ENCODE measurements at places on chromosomes 5 and 9.
A peak's percentile ranks its signal among the peaks of the same experiment; 100 is the strongest.

- no peak for DNase-seq
These were observed 50.7 kb upstream of the KCNMB1 start for GRCh38 chr5:170439944-170440269.

GRCh38 chr9:33858423-33858822, 41.5 kb downstream of the UBE2R2 start:
- no peak for DNase-seq

GRCh38 chr9:128771094-128771721, 519 bp downstream of the ZER1 start:
- no peak for DNase-seq

GRCh38 chr5:37184748-37185364, 64.3 kb downstream of the CPLANE1 start:
- no peak for DNase-seq

GRCh38 chr5:154365823-154366222, 80.0 kb upstream of the SAP30L start:
- DNase-seq, result no peak

GRCh38 chr5:137838976-137839375, 28.7 kb upstream of the MYOT start:
- DNase-seq, result no peak

- DNase-seq, result no peak
These were observed 75.1 kb upstream of the FBN2 start for GRCh38 chr5:128613128-128613527.

DNA sequence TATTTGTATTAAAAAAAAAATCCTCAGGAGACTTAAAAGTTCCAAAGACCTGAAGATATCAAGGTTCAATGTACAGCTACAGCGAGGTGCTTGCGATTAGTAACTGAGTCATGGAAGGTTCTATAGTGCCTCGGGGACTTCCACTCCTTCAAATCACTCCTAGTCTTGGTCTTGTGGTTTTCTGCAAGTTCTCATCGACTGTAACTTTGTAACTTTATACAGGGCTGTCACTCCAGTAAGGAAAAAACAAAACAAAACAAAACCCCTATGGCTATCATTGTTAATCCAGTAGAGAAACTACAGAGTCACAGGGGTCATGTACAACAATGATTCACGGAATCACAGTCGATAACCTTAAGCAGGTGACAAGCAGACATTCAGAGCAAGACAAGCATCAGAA, 39.8 kb upstream of the SELENOP start:
- no peak for DNase-seq

GRCh38 chr9:6219981-6220380, 4.4 kb downstream of the IL33 start:
- DNase-seq, result peak; percentile 50

DNA sequence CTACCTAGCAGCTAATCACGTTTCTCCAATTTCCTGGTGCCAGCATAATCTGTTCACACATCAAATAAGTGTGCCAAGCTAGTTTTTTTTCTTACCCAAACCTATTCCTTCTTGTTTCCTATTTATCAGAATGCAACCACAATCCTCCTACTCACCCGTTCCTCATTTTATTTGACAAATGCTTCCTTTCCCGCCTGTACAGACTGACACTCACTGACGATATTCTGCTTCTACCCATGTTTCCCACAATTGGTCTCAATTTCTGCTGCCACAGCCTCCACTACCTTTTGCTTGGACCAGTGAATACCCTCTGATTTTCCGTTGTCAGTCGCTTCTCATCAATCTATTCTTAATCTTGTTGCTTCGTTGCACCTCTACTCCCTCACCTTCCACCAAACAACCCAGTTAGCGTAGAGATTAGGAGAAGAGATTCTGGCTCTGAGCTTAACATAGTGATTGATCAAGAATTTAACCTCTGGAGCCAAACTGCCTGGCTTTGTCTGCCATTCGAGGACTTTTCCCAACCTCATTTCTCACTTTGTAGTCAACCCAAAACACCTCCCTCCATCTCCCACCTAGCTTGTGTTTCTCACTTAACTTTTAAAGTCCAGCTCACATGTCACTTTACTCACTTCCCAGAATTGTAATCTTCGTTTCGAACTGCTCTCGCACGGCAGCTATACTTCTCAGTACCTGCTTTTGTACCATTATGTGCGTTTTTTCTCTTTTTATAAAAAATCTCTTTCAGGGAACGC, 729 bp upstream of the TMEM38B start:
- DNase-seq, result no peak

GRCh38 chr5:32539981-32540845, 45.1 kb upstream of the SUB1 start:
- no peak for DNase-seq

- DNase-seq, result no peak
These were observed 33.0 kb downstream of the ELOVL7 start for GRCh38 chr5:60811105-60811504.

DNA sequence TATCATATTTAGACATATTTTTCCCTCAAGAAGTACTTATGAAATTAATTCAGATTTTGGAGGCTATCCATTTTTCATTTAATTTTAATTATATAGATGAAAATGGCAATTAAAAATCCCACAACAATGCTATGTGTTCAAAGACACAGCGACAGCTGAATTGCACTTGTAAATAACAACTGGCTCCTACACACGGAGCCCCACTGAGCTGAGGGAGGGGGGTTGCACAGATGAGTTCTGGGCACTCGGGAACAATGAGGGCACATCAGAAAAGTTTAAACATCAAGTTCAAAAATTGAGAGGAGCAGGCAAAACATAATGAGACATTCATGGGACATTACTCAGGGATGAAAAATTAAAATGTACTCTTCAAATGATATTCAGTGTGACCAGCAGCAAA, 104.9 kb downstream of the MARCHF3 start:
- no peak for DNase-seq

GRCh38 chr9:79257790-79258351, 313.9 kb upstream of the TLE4 start:
- DNase-seq, result no peak

DNA sequence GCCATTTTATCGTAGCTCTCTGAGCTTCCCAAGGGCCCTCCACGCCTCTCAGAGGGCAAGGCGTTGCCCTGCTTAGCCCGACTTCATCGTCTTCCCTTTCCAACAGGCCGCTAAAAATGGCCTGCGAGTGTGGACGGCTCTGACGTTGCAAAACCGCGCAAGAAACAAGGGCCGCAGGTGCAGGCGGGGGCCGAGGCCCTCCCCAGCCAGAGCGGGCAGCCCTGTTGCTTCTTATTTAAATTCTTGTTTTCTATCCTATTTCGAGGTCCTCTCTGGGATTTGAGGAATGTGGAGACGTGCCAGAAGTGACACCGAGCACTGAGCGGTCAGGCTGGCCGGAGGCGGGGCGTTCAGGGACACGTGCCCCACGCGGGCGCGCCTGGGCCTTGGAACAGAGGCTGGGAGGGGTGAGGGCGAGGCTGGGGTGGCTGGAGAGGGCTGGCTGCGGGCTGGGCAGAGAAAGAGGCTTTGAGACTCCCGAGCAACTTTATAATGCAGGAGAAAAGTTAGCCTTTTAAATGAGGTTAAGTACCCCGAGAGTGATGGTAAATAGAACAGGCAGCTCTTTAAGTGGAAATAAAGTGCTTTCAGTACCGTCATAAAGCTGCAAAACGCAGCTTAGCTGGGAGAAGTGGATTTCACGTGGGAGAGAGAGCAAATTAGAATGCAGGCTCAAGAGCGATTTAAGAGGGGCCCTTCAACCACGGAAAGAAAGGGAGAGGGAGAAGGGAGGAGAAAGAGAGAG, 243.6 kb downstream of the AUH start:
- no peak for DNase-seq

DNA sequence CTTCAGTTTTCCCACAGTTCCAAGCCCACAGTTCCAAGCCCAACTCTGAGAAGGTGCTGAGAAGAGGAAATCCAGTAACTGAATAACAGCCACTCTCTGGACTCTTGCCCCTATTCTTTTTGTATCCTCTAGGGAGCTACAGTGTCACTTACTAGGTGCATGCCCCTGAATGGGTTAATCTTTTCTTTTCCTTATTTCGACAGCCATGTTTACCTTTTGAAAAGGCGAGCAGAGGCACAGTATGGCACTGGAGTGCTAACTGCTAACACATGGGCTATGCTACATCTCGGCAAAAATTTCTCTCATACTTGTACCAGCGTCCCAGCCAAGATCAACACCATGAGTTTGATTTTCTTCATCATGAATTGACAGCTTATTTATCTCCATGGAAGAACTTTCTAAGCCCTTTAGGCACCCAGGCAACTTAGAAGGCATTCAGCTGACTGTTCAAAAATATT, 222.6 kb downstream of the EBF1 start:
- DNase-seq, result no peak

GRCh38 chr5:111775224-111775623, 18.2 kb upstream of the NREP start:
- no peak for DNase-seq

DNA sequence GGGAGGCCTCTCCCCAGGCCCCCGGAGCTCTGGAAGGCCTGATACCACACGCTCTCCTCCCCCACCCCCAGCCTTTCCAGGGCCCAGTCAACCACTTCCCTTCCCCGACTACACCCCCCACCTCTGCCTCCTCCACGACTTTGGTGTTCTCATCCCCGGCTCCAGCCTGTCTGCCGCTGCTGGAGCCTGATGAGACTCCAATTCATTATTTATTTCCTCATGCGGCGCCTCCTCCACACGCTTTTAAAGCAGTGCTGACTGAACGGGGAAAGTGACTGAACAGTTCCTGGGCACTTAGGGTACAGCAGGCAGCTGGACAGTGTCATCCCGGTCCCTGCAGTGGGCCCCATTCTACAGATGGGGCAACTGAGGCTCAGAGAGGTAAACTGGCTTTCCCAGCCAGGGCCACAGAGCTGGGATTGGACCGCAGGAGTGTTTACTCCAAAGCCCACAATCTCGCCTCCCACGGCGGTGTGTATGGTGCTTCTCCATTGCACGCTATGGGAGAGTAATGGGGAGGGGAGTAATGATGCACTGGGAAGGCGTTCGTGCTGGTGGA, 15.9 kb upstream of the RPL26L1 start:
- DNase-seq, result no peak

DNA sequence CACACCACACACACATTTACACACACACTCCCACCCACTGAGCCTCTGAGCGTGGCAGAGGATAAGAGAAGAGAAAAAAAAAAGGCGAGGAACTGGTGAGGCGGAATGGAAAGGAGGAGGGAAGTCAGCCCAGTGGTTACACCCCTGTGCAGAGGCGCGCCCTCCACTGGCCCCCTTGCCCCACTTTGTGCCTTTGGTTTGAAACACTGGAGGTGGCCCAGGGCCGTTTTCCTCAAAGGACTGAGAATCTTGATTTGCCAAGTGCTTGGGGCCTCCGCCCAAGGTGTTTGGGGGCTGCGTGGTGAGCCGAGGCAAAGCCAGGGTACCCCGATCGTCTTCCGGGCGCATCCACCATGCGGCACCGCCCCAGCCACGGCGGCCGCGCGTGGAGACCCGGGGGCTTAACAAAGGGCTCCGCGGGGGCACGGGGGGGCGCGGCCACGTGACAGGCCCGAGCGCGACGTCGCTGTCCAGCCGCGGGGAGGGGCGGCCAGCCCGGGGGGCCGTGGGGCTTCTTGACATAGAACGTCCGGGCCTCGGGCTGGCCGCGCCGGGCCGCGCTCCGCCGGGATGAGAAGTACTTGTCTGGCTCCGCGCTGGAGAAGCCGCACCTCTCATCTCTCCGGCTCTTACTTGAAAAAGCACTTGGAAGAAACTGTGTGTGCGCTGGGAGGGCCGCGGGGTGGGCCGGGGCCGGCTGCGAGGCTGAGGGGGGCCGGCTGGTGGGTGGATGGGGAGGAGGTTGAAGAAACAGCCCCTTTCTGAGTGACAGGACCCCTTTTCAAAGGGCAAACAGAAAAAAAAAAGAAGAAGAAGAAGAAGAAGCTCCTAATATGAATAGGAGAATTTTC, 21.0 kb downstream of the NR2F1 start:
- no peak for DNase-seq

- no peak for DNase-seq
These were observed 54.0 kb upstream of the FCN2 start for GRCh38 chr9:134826336-134827285.

DNA sequence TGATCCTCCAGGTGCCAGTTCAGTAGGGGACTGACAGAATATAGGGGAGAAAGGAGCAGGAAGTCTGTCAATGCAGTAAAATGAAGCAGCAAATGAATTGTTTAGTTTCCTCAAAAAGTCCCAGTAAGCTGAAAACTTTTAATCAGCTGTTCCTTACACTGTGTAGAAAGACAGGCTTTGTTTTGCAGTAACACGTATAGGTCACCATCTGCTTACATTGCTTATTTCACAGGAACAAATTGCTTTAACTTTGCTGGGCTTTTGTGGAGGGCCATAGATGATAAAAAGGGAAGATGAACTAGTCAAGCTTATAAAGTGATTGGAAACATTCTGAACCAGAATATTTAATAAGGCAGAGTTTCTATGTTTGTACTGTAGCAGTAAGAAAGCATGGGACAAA, 331.3 kb upstream of the RFX3 start:
- DNase-seq, result no peak

DNA sequence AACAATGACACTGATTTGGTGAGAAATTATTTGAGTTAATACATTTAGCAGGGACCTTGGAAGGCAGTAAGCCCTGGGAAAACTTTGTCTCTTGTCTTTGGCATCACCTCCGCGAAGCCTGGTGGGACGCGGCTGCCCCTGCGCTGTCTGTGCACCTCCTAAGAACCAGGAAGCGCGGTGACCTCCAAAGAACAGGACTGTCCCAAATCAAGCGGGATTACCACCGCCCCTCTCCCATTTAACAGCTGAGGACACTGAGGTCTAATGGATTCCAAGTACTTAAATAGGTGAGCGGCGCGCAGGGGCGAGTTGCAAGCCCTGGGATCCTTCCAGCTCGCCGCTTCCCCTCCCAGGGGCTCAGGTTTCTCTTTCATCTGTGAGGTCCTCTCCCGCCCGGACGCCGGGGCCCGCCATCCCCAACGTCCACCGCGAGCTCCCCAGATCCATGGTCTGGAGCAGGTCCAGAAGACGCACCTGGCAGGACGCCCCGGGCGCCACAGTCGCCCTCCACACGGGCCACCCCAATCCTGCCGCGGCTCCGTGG, 432 bp downstream of the STARD4 start:
- no peak for DNase-seq

DNA sequence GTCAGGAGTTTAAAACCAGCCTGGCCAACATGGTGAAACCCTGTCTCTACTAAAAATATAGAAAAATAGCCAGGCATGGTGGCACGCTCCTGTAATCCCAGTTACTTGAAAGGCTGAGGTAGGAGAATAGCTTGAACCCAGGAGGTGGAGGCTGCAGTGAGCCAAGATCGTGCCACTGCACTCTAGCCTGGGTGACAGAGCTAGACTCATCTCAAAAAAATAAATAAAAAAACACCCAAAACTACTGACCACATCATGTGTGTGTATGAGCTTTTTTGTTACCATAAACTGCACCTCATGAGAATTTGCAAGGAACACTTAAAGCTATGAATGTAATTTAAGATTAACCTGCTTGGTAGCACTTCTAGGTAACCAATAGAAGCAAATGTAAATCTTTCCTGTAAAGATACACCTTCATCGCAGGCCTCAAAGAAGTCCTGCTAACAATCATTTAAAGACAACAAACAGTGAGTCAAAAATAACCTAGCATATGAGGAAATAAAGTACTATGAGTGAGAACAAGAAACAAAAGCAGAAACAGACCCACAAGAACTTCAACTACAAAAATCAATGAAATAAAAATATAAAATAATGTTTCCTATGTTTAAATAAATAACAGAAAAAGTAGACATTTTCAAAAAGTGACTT, 13.0 kb downstream of the SLC38A9 start:
- no peak for DNase-seq

All from pulmonary artery endothelial cell (primary cell).